ENCODE measurements at places on chromosomes 5 and 9.

DNA sequence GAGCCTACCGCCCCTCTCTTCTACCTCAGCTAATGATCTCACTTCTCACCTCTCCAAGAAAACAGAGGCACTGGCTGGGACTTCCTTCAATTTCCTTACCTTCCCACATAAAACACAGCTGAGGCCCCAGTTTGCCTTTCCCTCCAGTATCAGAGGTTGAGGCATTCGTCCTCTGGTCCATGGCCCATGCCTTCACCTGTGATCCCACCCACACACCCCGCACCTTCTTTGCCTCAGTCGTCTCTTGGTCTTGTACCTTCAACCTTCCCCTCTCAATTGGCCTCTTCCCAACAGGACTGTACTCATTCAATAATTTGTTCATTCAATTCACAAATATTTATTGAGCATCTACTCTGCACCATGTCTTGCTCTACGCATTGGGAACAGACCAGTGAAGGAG, 11.0 kb upstream of the NSD1 start:
- no peak for DNase-seq

DNA sequence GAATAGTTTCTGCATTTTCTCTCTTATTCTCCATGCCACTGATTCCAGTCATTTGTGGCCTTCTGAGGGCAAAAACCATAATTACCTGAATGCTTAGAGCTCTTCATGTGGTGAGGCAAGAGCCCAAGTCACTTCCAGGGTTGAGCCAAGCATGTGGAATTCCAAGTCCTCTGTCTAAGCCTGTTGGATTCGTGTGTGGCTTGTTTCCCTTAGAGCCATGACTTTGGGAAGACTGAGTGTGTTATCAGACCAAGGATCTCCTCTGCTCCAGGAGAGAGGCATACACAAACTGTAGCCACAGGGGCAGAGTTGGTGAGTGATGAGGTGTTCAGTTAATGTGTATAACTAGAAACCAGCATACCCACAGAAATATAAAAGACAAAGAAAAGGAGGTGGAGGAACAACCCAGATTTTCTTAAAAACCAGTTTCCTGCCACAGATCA, 27.1 kb downstream of the SLC22A5 start:
- DNase-seq = no peak

GRCh38 chr9:88710449-88710848, 175.5 kb downstream of the NXNL2 start:
- DNase-seq = no peak

DNA sequence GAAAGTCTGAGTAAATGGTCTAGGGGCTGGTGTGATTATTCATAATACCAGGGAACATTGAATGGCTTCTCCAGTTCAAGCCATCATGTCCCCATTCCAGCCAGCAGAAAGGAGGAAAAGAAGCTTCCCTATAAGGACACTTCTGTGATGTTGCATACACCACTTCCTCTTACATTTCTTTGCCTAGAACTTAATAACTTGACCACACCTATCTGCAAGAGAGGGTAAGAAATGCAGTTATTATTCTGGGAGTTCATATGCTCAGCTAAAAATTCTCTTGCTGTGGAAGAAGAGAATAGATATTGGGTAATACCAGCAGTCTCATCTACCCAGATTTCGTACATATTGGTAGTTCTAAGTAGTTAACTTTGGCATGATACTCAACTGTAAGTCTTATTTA, 166.1 kb downstream of the SLC28A3 start:
- no peak for DNase-seq

- DNase-seq = no peak
Measured at GRCh38 chr5:51810592-51810991, 427.3 kb downstream of the ISL1 start.

DNA sequence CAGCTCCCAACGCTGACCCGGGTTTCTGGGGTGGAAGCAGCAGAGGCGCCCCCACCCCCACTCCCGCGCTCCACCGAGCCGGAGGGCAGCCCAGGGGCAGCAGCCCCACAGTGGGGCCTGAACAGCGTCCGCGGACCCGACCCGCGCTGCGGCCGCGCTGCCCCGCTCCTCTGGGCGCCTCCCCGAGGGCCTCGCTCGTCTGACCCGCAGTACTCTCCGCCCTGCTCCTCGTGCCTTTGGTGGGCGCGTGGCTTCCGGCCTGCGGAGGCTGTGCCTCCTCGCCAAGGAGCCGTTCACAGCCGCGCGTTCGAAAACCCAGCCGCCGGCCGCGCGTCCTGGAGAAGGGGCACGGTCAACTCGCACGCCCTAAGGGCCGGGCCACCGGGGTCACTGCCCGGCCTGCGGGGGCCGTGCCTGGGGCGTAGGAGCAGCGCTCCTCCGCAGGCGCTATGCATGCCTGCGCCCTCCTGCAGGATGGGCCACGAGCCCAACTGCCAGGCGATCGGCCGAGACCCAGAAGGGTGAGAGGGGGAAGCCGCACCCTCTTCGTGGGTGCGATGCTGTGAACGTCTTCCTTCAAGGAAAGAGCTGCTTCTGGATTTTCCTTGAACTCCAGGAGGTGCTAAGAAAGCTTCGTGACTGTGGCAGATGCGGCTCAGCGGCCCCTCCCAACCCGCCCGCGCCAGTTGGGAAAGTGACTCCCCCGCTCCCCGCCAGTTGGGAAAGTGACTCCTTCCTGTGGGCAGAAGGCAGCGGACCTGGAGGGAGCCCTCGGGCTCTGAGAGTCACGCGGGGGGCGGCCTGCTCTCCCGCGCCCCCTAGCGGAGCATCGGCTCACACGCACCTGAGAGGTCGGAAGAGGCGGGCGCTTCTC, 82.7 kb downstream of the HSD17B3 start:
- DNase-seq = no peak

DNA sequence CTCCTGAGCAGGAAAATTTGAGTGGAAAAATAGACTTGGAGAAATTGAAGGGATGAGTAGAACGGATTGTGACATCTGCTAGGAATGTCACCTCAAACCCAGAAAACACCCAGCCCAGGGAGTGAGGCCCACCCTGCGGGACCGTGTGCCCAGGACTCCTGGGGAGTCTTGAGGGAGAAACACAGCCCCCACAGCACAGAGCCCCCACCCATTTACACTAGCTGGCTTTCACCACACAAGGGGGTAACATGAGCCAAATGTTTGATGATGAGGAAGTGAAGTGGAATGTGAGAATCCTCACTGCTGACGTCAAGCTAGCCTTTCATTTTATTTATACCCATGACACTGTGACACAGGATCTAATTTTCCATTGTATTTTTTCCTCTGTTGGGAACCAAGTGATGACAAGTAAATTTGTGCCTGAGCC, 42.8 kb upstream of the PDE8B start:
- DNase-seq = no peak

DNA sequence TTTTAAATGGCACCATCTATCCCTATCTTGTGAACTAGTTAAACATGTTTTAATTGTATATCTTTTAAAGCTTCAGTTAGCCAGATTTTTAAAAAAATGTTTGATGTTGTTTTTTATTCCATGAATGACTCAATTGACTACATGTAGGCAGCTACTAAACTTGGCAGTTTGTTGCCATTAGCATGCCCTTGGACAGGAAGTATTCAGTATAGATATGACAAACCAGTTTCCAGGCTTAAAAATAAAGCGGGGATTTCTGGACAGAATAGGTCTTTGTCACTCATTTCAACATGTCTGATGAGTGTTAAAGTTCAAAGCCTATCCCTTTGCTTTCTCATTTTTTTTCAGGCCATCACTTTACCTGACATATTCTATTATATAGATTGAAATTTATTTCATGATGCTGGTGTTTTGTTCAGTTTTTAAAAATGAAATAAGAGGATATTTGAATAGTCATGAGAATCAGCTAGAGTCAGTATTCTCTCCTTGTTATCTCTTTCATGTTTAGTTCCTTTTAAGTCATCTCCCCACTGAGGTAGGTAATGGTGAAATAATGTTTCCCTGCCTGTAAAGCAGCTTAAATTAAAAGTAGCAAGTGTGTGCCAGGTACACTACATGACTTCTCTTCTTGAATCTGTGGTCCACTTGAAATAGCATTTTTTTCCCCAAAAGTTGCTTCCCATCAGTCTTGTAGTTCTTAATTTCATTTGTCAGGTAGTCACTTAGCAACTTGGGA, 11.9 kb downstream of the TNFAIP8 start:
- DNase-seq = peak; percentile 24

DNA sequence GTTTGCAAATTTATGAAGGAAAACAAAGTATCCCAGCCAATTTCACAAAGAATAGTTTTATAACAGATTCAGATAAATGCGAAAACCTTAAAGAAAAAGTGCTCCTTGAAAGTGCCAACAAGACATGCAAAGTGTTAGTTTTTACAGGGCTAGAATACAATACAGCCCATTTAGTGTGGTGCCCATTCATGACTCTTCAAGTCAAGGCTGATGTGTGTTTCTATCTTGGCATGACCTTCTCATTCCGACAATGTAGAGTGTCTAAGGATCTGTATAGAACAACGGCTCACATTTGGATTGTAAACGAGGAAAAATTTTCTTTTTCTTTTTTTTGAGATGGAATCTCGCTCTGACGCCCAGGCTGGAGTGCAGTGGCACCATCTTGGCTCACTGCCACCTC, 205.2 kb upstream of the SEMA6A start:
- no peak for DNase-seq

GRCh38 chr9:113963017-113963620, 87.0 kb downstream of the ZNF618 start:
- no peak for DNase-seq

DNA sequence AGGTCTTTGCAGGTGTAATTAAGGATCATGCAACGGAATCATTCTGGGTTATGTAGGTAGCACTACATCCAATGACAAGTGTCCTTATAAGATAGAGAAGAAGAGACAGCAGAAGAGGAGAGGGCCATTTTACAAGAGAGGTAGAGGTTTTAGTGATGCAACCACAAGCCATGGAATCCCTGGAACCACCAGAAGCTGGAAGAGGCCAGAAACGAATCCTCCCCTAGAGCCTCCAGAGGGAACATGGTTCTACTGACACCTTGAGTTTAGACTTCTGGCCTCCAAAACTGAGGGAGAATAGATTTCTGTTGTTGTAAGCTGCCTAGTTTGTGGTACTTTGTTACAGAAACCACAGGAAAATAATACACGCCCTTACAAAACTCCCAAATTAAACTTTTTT, 3.5 kb downstream of the FYB1 start:
- no peak for DNase-seq

GRCh38 chr9:116737152-116737546, 50.0 kb downstream of the TRIM32 start:
- peak; percentile 1 for DNase-seq

GRCh38 chr9:40926404-40927259, 201.8 kb downstream of the FOXD4L6 start:
- no peak for DNase-seq

DNA sequence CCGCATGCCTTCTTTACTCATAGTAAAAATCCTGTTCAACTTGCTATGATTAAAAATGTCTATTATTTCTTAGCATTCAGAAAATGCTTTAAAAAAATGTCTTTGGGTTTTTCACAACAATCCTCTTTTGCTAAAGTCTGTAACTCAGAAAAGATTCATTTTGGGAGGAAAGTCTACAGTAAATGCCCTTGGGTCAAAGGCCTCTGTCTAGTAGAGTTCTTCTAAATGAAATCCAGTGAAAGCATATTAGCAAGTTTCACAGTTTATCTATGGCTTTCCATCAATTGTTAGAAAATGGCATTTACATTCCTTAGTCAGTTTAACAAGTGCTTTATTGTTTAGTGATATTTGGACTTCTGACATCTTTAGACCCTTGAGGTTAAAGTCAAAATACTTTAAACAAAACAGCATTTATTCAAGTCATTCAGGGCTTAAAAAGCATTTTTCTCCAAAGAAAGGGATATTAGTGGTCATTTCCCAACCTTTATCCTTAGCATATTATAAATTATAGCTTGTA, 137.1 kb upstream of the TARS1 start:
- DNase-seq = no peak

DNA sequence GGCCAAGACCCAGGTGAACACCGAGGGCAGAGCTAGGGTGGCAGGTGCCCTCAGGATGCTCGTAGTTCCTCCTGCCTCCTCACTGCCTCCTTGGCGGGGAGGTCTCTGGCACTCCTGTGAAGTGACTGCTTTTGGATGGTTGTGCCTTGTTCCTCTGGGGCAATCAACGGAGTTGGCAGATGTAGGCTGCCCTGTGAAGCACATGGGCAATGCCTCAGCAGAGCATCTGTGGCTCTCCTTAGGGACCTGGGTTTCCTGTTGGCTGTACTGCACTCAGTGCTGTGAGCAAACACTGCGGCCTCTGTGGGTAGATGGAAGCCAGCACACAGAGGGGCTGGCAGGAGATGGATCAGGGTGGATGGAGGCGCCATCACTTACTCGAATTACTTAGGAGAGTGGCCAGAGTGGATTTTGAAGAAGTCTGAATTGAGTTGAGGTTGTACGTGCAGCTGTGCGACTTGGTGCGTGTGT, 71.4 kb upstream of the COL5A1 start:
- no peak for DNase-seq

DNA sequence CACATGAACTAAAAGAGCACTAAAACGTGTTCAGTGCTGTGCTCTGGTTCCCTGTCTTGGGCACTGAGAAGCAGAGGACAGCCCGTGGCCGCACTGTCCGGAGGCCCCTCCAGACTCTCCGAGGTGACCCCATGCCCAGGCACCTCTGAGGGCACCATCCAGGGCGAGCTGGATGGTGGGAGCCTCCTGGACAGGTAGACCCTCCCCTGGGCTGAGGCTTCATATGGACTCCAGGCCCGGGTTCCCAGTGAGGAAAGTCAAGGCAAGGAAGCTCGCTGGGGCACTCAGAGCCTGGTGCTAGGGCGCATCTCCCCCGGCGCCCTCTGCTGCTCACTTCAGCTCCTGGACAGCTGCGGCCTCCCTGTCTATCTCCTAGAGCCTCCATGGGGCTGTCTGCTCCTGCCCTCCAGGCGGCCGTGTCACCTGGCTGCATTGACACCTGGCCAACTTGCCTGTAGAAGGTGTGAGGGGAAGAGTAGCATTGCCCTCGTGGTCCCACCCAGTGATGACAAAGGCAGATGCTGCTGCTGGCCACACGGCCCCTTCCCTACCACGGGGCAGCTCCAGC, 178.2 kb upstream of the IRX1 start:
- DNase-seq = no peak

DNA sequence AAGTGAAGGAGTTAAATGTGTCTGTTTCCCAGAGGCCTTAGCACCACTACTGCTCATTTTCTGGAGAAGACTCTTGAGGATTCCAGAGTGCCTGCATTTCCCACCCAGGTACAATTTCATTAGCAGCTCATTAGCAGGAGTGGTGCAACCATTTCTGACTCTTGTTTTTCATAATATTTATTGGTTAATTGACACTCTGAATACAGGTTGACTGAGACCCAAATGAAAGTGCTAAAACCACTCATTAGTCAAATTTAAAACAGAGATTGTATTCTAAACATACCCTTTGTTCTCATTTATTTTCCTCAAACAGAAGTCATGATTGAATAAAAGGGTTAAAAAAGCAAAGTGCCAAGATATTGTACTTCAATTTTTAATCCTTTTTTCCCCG, 134.5 kb downstream of the SIL1 start:
- DNase-seq = no peak
